ENCODE measurements at places on chromosomes 1 and 21. TPM values are rescaled to one million over a fixed set of nuclear protein-coding genes. Genes with fewer than 3 reads are reported as not detected.

DNA sequence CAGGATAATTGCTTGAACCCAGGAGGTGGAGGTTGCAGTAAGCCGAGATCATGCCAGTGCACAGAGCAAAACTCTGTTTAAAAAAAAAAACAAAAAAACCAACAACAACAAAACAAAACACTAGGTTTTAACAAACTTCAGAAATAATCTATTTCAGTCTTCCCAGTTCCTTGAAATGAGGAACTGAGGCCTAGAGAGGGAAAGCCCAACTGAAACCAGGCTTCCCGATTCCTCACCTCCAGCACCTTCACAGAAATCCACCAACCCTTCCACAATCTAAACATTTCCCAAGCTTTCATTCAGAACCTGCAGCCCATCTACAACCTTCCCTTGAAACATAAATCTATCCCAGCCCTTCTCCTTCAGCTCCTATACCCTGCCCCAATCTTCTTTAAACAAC is 612 bp upstream of the CD52 start:
- H3K4me1 ChIP-seq: peaks cover 8% of the 10 kb centered on the region
- DNase-seq: no peak
- H3K36me3 ChIP-seq: no peaks in the 10 kb centered on the region
- no peak overlapping the region for H3K27ac ChIP-seq
- H3K27me3 ChIP-seq: no peaks in the 10 kb centered on the region
- H3K4me3 ChIP-seq: no peak overlapping the region

- DNase-seq: peak; percentile 82
- no peaks in the 10 kb centered on the region for H3K27me3 ChIP-seq
- H3K4me3 ChIP-seq: no peak overlapping the region
- peaks cover 20% of the 10 kb centered on the region for H3K36me3 ChIP-seq
These were observed 7.4 kb upstream of the CELSR2 start for GRCh38 chr1:109241841-109242345.

DNA sequence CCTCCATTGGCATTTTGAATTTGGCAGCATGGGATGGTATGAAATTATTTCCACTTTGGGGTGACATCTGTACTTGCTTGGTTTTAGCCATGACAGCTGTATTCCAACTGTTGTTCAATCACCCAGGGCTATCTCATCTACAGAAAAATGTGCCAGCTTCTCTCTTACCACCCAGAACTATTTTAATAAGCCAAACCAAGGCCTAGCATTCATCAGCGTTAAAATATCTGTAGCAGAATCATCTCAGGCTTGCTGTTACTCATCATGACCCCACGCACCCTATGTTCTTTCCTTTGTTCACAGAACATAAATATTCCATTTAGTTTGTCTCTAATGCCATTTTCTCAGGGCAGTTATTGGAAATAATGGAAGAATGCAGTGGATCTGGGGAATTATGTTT is 49.8 kb downstream of the GIPC2 start:
- H3K27me3 ChIP-seq: no peaks in the 10 kb centered on the region
- no peak overlapping the region for H3K4me3 ChIP-seq
- no peaks in the 10 kb centered on the region for H3K36me3 ChIP-seq
- no peak overlapping the region for H3K27ac ChIP-seq

The ADAMTS1 gene
- total RNA-seq: 241 TPM

DNA sequence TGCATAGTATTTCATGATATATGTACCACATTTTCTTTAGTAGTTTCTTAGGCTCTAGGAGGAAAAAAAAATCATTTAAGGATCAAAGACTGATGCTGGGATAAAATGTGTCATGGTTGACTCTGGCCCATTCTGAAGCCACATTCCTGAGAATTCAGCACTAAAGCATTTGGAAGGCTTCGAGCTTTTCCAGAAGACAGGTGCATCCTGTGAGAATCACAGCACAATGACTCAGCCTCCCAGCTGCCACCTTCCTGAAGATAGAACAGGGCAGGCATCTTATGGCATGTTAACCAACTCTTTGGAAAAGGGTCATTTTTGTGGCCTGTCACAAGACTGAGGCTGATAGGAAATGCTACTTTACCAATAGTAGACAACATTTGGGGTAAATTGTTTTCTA is 359.9 kb downstream of the PCP4 start:
- no peaks in the 10 kb centered on the region for H3K27me3 ChIP-seq
- H3K4me3 ChIP-seq: no peak overlapping the region
- no peaks in the 10 kb centered on the region for H3K36me3 ChIP-seq
- DNase-seq: no peak

The IL19 gene
- not detected for total RNA-seq

The KCNJ9 gene
- total RNA-seq: not detected

DNA sequence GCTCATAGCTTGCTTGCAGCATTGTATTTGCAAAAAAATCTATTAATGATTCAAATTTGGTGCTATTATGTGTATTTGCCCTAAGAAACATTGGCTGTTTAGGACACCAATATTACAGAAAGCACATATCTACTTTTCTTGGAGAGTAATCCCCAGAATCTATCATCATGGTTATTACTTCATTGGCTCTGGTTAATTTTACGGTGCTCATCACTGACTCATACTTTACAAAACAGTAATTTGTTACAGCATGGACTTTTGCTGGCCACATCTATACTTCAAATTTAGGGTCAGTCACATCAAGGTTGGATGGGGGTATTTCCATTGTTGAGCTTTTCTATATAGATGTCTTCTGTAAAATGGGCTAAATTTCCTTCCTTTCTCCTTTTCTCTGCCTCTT is 45.7 kb downstream of the SH3GLB1 start:
- no peak overlapping the region for H3K27ac ChIP-seq
- DNase-seq: no peak
- H3K4me1 ChIP-seq: no peaks in the 10 kb centered on the region
- no peaks in the 10 kb centered on the region for H3K36me3 ChIP-seq
- H3K27me3 ChIP-seq: no peaks in the 10 kb centered on the region

GRCh38 chr1:119958223-119958622 is 61.9 kb upstream of the ADAM30 start:
- peaks cover 7% of the 10 kb centered on the region for H3K4me1 ChIP-seq
- DNase-seq: no peak
- no peak overlapping the region for H3K27ac ChIP-seq
- peaks cover 27% of the 10 kb centered on the region for H3K36me3 ChIP-seq

The CD1E gene
- total RNA-seq: 2.5 TPM

- H3K4me3 ChIP-seq: peak overlapping the region; percentile 22
- H3K36me3 ChIP-seq: no peaks in the 10 kb centered on the region
- H3K27ac ChIP-seq: peak overlapping the region; percentile 49
- H3K27me3 ChIP-seq: no peaks in the 10 kb centered on the region
These were observed 65.7 kb downstream of the MAP3K7CL start for GRCh38 chr21:29195981-29196669.
